ENCODE measurements at places on chromosomes 11 and 22. TPM values are rescaled to one million over a fixed set of nuclear protein-coding genes. Genes with fewer than 3 reads are reported as not detected.

GRCh38 chr11:65036931-65037330, 4.1 kb upstream of the SAC3D1 start:
- DNase-seq, result no peak

DNA sequence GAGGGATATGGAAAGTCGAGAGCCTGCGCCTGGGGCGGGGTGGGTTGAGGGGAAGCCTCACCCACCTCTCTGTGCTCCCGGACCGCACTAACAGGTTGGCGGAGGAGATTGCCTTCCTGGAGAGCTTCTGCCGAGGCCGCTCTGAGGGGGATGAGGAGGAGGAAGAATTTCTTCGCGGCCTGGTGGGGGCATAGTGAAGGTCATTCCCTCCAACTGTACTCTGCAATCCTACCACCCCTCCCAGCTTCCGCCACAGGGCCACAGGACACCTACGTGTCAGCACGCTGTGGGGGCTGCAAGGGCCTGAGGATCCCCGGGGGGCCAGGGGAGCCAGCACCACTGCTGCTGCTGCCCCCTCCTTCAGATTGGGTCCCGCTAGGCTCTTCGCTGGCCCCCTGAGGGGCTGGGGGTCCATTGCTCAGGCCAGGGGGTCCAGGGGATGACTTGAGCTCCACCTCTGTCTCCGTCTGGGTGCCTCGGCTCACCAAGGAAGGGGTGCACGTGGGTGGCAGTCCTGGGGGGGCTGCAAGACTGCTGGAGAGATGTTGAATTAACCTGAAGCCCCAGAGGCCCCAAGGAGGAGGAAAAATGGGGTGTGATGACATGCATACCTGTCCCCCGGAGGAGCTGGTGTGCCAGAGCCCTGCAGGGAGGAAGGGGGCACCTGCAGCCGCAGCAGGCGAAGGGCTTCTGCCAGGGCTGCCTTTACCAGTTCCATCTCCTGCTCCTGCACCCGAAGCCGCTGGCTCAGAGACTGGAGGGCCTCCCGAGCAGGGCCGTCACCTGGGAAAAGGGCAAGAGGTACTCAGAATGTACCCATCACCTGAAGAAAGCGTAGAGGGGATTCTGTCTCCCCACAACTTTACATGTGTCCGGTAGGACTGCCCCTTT, 1.5 kb downstream of the EML3 start:
- DNase-seq, result no peak

DNA sequence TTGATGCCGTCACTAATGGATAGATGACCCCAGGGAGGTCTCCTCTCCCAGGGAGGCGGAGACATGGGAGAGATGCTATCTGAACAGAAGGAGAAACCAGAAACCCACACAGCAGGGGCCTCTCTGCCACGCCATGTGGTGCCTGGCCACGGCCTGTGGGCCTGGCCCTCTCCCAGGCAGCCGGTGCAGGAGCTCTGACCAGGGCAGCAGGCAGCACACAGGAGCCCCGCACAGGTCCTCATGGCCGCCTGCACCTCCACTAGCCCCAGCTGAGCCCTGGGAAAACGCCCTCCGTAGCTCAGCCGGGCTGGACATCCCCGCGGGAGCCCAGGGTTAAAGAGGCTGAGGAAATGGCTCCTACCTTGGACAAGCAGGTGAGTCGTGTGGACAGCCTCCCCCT, 19.8 kb downstream of the IGSF9B start:
- no peak for DNase-seq

- no peak for DNase-seq
These were observed 13.3 kb downstream of the ROBO4 start for GRCh38 chr11:124884340-124884739.

- DNase-seq, result peak; percentile 61
These were observed 84.1 kb downstream of the NXPE2 start for GRCh38 chr11:114762408-114762807.

MFNG gene
- total RNA-seq, result 3.6 TPM

- no peak for DNase-seq
These were observed 10.2 kb downstream of the PAMR1 start for GRCh38 chr11:35515224-35515623.

FAM180B gene
- 2.9 TPM for total RNA-seq

MCAM gene
- 99.4 TPM for total RNA-seq

- DNase-seq, result no peak
These were observed 107.1 kb upstream of the DDI1 start for GRCh38 chr11:103929170-103929903.

- DNase-seq, result no peak
These were observed 65.5 kb upstream of the TCF20 start for GRCh38 chr22:42335839-42336378.

HTR3B gene
- total RNA-seq, result not detected

KCNQ1OT1 gene
- total RNA-seq, result 9.8 TPM

TNRC6B gene
- 36.0 TPM for total RNA-seq

GRCh38 chr11:36743039-36743438, 145.0 kb upstream of the RAG2 start:
- DNase-seq, result no peak

- no peak for DNase-seq
These were observed 121.2 kb downstream of the PDE3B start for GRCh38 chr11:14764579-14765527.

DNA sequence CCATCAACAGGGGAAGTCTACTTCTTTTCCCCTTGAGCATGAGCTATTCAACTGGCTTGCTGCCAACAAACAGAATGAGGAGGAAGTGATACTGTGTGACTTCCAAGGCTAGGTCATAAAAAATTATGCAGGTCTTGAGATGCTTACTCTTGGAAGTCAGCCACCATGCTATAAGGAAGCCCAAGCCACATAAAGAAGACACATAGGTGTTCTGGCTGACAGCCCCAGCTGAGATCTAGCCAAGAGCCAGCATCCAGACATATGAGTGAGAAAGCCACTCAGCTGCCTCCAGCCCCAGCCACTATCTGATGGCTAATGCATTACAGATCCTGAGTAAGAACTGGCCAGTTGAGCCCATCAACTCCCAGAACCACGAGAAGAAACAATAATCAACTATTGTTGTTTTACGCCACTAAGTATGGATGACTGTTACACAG, 31.0 kb upstream of the PPP2R1B start:
- no peak for DNase-seq

GLB1L3 gene
- total RNA-seq, result 0.69 TPM

APOBEC3H gene
- total RNA-seq, result not detected

GRCh38 chr11:111183706-111184105, 61.8 kb upstream of the POU2AF2 start:
- no peak for DNase-seq

GRCh38 chr11:57425565-57426438, 1.1 kb downstream of the SLC43A3 start:
- no peak for DNase-seq

GRCh38 chr11:9802291-9802861, 138.5 kb downstream of the SWAP70 start:
- DNase-seq, result no peak

- DNase-seq, result no peak
These were observed 2.0 kb upstream of the SHISA8 start for GRCh38 chr22:41916745-41917358.

GRCh38 chr11:74276581-74276980, 34.9 kb downstream of the P4HA3 start:
- DNase-seq, result no peak

DNA sequence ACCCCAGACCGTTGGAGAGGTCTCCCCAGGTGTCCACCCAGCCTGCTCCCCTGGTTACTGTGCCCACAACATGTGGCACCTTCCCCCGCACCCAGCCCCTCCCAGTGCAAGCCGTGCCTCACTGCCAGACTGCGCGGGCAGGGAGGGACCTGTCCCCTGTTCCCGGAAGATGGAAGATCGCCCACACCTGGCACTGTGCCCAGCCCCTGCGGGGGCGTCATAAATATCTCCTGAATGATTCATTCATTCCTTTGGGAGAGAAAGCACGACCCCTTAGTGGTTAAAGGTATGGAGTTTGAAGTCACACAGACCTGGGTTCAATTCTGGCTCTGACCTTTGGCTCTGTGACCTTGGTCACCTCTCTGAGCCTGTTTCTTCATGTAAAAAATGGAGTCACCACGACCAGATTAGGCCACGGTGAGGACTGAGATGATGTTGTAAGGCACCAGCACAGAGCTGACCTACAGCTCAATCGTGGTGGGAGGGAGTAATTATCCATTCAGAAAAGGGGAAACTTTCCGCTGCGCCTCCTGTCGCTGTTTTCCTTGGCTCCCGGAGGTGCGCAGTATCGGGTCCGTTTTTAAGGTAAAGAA, 497 bp upstream of the SYT12 start:
- no peak for DNase-seq

- DNase-seq, result no peak
These were observed 47.4 kb upstream of the OR4B1 start for GRCh38 chr11:48169259-48169658.

GRCh38 chr22:46537225-46537945, at the start of gene CELSR1:
TSS of gene CELSR1 (minus strand) at chr22:46537620. CDS start at chr22:46537170, 450 bp downstream.
- no peak for DNase-seq

DNA sequence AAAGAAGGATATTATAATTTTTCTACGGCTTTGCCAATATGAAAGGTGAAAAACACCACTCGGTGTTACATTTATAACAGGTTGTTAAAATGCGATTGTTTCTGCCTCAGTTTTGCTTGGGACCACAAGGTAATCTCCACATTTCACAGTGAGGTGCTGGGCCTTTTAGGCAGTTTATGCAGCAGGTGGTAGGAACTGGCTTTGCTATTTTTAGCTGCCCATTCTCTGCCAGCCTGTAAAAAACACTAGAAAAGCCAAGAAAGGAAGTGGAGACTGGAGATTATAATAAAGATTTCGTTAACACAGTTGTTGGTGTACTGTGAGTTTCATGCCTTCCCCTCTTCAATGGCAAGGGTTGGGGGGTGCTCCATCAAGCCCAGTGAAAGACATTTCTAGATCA, 8.0 kb upstream of the MRPL16 start:
- no peak for DNase-seq

- DNase-seq, result no peak
These were observed at the start of gene PNPLA2 for GRCh38 chr11:818396-819128. TSS of gene PNPLA2 (plus strand) at chr11:818914. CDS start at chr11:819719, 805 bp downstream.

DNA sequence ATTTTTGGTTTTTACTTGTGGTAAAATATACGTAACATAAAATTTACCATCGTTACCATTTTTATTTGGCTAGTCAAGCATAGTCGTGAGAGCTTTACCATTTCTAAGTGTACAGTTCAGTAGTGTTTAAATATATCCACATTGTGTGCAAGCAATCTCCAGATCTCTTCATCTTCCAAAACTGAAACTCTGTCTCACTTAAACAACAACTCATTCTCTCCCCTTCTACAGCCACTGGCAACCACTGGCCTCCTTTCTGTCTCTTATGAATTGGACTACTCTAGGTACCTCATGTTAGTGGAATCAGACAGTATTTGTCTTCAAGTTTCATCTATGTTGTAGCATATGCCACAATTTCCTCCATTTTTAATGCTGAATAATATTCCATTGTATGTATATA, 37.4 kb downstream of the SMC1B start:
- no peak for DNase-seq

CHKB gene
- 28.8 TPM for total RNA-seq

DNA sequence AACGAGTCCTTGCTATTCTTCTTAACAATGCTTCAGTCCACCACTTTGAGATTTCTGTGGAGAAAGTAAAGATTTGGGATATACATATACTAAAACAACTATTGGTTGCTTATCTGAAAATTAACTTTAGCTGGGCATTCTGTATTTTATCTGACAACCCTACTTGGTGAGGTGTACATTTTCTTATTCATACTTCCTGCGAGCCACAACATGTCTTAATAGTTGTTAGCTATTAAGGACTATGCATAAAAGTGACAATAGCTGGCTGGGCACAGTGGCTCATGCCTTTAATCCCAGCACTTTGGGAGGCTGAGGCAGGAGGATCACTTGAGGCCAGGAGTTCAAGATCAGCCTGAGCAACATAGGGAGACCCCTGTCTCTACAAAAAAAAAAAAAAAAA, 28.0 kb upstream of the TMA7B start:
- no peak for DNase-seq

OTOG gene
- 1.3 TPM for total RNA-seq

IRAG1 gene
- 13.8 TPM for total RNA-seq

- peak; percentile 70 for DNase-seq
These were observed 24.5 kb upstream of the CABP7 start for GRCh38 chr22:29695129-29695926.

DDTL gene
- 1.6 TPM for total RNA-seq

DNA sequence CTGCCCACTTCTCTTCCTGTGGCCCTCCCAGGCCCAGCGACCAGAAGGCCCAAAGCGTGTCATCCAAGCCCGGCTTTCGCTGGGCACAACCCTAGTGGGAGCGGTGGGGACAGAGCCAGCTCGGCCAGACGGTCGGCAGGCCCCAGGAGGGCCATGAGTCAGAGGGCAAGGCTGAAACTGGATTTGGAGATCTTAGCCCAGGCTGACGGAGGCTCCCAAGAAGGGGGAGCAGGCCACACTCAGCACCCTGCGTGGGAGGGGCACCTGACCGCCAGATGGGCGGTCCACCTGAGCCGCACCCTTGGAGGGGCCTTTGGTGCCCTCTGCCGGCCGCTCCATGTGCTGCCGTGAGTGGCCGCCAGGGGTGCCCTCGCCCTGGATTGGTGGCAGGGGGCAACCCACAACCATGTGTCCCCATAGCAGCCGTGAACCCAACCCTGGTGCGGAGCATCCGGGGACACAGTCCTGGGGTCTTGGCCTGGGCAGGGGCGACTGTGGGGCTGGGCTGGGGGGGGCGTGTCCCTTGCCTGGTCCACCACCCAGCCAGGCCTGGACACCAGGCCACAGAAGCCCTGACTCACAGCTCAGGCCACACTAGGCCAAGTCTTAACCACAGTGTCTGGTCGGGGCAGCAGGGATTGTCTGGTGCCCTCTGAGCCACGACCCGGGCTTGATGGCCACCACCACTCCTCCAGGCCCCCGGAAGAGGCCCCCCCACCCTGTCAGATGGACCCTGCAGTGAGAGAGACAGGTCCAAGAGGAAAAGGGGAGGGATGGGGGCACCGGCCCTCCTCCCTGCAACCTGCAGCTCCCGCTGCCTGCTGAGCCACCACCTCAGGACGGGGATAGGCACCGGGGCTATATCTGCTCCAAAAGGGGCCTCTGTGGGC, 19.2 kb upstream of the TALDO1 start:
- no peak for DNase-seq

- DNase-seq, result peak; percentile 38
These were observed 131.1 kb downstream of the RASSF10 start for GRCh38 chr11:13140028-13140870.

GRCh38 chr11:16394947-16395346, 38.6 kb upstream of the SOX6 start:
- no peak for DNase-seq

- DNase-seq, result peak; percentile 65
These were observed 61.7 kb downstream of the PARVB start for GRCh38 chr22:44085743-44086270.

EML3 gene
- total RNA-seq, result 10.5 TPM

PGM2L1 gene
- 20.2 TPM for total RNA-seq

- DNase-seq, result no peak
These were observed 200.0 kb downstream of the TBC1D22A start for GRCh38 chr22:46962406-46962805.

GRCh38 chr11:83200035-83200434, 6.5 kb downstream of the ANKRD42 start:
- no peak for DNase-seq

DNA sequence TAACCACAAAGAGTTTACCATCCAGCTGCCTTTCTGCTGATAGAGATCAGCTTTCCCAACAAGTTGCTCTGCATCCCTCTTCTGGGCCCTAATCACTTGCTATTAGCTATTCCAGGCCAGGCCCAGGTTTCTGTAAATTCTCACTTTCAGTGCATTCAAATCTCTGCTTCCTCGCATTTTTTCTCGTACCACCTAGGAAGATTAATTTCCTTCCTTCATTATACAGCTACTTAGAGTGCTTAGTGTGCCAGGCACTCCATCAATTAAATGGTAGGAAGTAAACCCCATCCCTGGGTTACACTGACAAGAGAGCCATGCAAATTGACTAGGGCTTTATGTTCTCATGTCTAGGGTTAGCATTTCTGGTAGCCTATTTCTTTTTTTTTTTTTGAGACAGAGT, 9.7 kb downstream of the SIAE start:
- no peak for DNase-seq

CBX6 gene
- total RNA-seq, result 50.0 TPM
